HS-27A (cell line): ENCODE measurements at places on chromosomes 7 and 10.

GRCh38 chr7:30038196-30038980 is 10.2 kb downstream of the PLEKHA8 start:
- no peak for DNase-seq

DNA sequence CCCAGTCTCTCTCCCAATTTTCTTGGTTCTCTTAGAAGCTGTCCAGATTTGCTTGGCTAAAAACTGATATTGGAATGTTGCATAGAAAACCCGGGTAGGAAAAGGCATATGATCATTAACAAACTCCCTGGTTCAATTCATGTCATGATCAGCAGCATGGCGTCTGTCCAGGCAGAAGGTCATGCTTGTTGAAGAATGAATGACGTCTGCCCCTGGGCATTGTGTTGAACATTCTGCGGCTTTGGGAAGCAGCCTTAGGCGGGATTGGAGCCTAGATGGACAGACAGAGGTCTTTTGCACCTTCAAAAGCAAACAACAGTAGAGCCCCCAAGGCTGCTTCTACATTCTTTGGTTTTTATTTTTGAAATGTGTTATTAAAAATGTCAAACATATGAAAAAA is 7.7 kb upstream of the MINDY3 start:
- DNase-seq = no peak

- no peak for DNase-seq
Observed at GRCh38 chr10:100551738-100552137, 16.0 kb downstream of the HIF1AN start.

DNA sequence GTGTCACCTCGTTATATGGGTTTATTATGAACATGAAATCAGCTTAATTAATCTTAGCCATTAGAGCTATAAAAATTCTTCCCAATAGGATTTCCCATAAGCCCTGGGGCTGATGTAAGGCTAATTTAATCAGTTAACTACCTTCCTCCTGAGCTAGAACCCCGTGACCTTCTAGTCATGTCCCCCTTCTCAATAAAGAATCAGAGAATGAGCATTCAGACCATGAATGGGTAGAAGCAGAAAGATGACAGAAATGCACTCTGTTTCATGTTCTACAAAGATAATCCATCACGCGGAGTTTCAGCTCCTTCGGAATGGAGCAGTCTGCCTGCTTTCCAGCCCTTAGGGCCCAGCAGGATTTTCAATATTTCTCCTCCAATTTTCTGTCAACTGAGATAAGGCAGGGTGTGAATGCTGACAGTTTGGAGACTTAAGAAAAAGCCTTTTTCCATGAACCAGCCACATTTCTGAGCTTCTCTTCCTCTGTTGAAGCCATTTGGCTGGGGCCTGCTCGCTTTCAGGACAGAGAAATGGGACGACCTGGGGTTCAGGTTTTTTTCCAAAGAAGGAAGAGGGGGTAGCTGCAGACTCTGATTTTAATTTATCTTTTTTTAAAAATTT is 211.0 kb downstream of the NEBL start:
- DNase-seq = no peak

- DNase-seq = no peak
Observed at GRCh38 chr7:27576360-27576944, 86.2 kb downstream of the HIBADH start.

DNA sequence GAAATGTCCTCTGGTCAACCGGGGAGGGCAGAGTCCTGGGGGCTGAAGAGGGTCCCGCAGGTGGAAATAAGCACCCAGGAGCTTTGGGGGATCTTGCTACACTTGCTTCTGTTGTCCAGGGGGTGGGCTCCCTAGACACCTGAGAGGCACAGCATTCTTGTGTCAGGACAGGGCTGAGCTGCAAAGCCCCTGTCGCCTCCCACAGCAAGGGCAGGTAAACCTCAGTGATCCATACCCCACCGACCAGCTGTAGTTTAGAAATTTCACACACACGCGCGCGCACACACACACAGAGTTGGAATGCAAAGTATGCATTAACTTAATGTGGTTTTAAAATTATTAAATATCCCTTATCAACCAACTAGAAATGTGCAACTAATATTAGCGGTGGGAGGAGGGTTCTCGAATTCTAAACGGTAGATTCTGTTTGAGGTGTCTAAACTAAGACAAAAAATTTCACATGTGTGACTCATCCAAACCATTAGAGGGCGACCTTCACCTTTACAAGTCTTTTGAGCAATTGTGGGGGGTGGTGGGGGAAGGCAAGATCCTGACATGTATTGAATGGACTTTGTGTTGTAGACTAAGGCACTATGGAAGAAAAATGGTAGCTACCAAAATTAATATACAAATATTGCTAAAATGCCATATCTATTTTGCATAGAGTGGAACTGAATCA is 34.3 kb upstream of the PTF1A start:
- DNase-seq = no peak

- no peak for DNase-seq
Observed at GRCh38 chr10:51651063-51651462, 48.3 kb downstream of the CSTF2T start.

DNA sequence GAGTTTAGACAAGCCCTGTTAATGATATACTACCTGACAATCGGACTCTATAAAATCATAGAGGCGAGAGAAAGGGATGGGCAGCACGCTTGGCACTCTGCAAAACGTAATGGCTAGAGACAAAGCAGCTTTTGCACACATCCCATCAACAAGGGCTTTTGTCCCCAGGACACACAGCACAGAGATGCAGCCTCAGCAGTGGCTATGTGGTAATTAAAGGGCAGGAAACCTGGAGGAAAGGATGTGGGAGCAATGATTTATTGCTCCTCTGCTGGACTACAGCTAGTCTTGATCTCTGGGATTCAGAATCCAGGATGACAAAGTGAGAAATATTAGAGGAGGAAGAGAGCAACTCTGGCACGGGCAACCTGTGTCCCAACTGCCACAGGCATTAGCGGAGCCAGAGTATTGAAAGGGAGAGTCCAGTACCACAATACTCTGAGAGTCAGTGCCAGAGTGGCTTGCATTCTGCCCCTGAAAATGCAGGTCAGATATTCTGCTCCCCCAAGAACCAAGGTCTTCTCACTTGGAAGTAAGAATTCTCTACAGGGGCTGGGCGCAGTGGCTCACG is 96.5 kb downstream of the ARMH3 start:
- DNase-seq = no peak

DNA sequence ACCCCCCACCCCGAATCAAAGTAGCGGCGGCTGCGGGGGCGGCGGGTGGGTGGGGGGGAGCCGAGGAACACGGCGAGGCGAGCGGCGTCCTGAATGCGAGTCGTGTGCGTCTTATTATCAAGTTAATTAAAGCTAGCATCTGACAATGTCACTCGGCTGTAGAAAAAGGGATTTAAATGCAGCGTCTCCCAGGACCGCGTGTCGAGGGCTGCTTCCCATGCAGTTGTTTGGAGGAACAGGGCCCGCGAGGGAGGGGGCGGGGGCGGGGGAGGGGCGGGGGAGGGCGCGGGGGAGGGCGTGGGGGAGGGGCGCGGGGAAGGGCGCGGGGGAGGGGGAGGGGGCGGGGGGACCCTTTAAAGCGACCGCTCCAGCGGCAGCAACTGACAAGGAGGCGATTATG is 2.7 kb upstream of the UNCX start:
- no peak for DNase-seq

- DNase-seq = no peak
Observed at GRCh38 chr10:84563355-84563754, 235.0 kb downstream of the CCSER2 start.

DNA sequence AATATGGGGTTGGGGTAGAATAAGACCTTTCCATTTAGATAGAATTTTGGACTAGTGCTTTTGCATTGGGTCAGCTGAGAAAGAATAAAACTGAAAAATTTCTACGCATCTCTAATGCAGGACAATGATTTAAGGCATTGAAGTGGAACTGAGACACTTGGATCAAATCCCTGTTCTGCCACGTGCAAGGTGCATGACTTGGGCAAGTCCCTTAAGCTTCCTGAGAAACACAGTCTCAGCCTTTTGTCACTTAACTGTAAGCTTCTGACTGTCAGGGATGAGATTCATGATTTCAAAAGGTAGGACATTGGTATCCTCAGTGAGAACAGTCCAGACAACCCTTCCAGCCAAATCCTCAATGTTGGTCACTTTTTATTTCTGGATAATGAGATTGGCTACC is 59.2 kb downstream of the ENTPD1 start:
- DNase-seq = no peak

DNA sequence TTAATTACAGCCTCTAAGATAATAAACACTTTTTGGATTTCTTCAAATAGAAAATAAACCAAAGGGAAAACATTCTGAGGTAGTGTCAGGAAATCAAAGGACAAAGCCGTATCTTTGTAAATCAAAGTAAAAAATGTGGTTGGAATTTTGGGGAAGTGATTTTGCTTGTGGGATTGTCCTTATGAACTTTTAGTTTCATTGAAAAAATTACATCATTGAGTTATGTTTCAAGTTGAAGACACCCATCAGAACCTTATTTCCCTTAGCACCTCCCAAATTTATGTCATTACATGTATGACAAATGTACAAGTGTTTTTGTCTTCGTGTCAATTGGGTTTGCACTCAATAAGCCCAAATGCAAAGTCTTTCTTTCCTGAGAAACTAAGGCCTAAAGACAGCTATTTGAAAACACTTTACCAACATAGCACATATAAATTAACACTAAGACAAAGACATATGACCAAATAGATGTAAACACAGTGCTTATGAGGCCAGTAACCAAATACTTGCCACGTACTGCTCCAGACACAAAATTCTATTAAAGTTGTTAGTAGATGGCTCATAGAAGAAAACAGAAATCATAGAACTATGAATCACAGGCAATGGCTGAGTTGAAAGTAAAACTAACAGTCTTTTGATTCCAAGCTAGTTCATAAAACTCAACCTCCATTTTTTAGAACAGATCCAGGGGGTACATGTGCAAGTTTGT is 26.9 kb upstream of the LAMB4 start:
- no peak for DNase-seq

GRCh38 chr7:135372222-135372621 is 137.7 kb downstream of the CNOT4 start:
- no peak for DNase-seq
